ENCODE measurements at places on chromosomes 4 and X.

GRCh38 chr4:118410138-118410537, 57.3 kb upstream of the PRSS12 start:
- DNase-seq = no peak

DNA sequence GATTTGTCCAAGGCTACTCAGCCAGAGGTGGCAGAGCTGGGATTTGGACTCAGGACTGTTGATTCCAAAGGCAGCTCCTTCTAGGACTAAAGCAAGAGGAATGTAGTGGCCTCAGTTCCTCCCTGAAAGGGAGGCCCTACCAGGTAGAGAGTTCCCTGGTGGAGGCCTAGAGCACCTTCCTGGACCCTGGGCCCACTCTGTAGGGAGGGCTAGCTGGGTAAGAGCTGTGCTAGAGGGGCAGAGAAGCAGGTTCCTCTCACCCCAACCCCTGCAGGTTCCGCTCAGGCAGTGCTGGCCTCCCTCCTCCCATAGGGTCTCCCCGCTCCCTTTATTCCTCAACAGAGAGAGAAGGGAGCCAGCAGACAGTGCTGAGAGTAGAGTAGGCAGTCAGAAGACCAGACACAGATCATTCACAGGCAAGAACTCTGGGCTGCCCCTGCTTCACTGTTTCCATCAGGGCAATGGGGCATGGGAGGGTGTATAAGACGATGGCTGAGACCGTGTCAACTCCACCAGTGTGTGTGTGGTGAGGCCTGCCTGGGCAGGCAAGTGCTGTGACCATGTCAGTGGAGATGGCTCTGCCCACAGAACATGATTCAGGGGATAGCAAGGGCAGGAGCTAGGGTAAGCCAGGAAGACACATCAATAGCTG, 12.4 kb upstream of the PJA1 start:
- peak; percentile 60 for DNase-seq

DNA sequence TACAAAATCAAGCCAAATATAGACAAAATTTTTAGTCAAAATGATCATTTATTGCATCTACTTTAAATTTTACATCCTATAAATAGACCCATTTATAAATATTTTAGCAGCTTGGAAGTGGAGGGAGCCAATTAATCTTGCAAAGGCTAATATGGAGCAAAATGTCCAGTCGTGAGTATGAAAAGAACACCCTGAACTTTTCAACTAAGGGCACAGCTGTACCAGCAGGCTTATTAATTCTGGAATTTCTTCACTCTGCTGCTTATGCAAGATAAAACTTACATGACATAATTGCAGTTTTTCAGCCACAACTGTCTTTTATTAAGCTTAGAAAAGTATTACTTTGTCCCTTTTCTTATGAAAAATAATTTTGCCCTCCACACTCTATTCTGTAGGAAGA, 22.9 kb upstream of the USP53 start:
- no peak for DNase-seq

GRCh38 chr4:145066063-145066501, 31.9 kb downstream of the ANAPC10 start:
- no peak for DNase-seq

- no peak for DNase-seq
Measured at GRCh38 chr4:25578432-25578831, 77.2 kb upstream of the SLC34A2 start.

DNA sequence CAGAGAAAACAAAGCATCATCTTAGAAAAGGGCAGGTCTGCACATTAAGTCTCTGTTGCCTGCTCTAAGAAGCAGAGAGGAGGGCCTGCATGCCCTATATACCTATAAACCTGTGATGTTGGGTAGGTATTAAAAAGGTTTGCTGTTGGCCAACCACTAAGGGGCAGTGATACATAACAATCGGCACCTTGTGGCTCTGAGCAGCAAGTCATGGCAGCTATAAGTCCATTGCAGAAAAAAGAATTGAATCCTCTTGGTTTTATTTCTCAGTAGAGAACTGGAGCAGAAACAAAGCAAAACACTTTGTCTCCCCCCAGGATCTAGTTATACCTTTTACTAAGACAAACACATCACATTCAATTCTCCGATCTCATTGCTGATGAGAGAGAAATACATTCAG, 1364.4 kb downstream of the STIM2 start:
- no peak for DNase-seq

GRCh38 chrX:40157228-40158035, 59.7 kb upstream of the BCOR start:
- DNase-seq = no peak

DNA sequence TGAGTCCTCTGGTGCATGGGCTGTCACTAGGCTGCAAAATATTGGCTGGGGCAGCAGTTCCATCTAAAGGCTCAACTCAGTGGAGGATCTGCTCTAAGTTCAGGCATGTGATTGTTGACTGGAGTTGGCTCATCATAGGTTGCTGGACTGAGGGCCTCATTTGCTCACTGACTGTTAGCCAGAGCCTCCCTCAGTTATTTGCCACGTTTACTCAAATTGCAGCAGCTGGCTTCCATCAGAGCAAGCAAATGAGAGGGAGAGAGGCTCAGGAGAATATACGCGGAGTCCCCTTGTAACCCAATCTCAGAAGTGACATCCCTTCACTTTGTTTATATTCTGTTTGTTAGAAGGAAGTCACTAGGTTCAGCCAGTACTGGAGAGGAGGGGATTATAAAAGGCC, 54.1 kb downstream of the BMP3 start:
- no peak for DNase-seq

DNA sequence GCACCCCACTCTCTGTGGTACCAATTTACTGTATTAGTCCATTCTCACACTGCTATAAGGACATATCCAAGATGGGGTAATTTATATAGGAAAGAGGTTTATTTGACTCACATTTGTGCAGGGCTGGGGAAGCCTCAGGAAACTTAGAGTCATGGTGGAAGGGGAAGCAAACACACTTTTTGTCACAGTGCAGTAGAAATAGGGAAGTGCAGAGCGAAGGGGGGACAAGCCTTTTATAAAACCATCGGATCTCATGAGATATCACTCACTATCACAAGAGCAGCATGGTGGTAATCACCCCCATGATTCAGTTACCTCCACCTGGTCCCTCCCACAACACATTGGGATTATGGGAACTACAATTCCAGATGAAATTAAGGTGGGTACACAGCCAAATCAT, 766.9 kb upstream of the PCDH10 start:
- DNase-seq = no peak

DNA sequence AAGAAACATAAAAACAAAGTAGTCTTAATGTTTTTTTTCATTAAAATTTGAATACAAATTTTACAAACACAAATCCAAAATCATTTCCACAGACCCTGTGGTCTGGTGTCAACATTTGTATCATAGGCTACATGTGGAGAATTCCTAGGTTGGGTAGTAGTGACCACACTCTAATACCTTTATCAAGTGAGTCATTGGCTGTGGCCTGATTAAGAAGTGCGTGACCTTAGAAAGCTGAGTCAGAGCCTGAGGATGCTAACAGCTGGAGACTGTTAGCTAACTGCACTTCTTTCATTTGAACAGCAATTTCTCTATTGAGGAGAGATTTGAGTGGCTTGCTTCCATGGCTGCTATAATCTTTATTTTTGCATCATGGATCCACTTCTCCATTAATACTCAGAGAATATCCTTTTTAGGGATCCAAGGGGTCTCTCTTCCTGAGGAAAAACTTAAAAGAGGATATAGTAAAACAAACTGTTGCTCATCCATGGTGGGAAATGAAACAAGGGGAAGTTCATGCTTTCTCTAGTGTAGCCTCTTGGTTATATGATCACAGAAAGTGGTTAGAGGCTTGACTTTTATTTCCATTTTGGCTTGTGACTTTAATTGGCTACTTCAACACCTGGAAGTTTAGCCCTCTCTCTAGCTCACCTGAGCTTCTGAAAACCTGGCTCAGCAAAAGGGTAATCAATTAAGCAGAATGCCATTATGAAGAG, 335.8 kb downstream of the PABPC4L start:
- DNase-seq = no peak

DNA sequence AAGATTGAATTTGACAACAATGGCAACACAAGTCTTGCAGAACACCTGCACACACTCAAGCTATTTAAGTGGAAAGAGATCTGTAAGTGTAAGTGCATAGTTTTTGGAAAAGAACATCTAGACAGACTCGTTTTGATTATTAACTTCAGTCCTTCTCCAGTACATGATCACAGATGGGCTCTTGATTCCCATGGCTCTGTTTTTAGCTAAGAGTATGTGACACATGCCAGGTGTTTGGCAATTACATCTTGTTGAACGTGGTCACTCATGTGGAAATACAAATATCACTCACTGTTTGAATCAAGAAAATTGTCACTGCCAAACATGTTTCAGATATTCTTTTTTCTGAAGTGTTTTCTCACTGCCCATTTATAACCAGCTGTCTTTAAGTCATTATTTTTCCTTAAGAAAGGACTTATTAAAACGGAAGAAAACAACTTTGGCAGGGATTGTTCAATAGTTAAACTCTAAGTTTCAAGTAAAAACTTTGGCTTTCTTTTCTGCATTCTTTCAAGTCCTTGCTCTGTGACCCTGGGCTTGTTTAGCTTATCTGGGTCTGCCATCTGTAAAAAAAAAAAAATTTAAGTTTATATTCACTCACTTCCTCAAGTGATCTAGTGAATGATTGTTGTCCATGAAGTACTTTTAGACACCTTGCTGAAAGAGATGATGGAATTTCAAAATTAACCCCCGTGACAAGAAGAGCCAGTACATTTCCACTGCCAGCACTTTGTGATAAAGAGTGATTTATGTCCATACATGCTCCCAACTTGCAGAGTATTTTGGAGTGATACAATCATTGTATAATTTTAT, 125.4 kb downstream of the ATXN3L start:
- DNase-seq = no peak

- DNase-seq = no peak
Measured at GRCh38 chrX:17987783-17988182, 126.7 kb upstream of the RAI2 start.

DNA sequence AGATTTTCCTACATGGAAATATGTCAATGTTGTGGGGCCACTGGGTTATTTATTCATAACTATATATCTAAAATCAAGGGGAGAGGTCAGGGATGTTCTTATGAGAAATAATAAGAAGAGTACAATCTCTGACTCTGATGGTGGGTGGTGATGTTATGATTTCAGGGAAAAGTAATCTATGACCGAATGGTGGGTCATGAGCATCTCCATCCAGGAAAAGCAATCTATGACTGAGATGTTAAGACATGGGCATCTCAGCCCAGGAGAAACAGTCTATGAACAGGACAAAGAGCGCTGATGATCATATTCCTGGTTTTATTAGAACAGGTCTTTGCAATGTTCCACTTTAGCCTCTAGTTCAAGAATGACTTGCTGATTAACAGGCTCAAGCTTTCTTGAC, 137.1 kb downstream of the ARSF start:
- DNase-seq = no peak

DNA sequence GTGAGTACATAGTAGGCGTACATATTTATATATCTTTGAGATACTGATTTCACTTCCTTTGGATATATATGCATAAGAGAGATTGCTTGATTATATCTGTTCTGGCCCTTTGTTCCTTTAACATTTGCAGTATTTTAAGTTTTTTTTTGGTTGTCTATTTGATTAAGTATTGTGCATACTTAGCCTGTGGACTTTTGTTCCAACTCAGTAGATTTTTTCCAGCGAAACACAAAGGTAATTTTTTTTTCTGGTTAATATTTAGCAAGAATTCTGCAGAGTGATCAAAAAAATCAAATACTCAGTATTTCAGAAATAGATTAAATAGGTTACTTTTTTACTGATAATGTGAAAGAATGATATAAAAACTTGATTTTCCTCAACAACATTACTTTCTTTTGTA, at the start of gene AFM:
Gene AFM (plus strand): TSS at position 388 of the 400 bp plus-strand sequence. CDS start 31 bp downstream, outside the sequence.
- no peak for DNase-seq

GRCh38 chr4:78638337-78639172, 87.0 kb downstream of the ANXA3 start:
- no peak for DNase-seq

DNA sequence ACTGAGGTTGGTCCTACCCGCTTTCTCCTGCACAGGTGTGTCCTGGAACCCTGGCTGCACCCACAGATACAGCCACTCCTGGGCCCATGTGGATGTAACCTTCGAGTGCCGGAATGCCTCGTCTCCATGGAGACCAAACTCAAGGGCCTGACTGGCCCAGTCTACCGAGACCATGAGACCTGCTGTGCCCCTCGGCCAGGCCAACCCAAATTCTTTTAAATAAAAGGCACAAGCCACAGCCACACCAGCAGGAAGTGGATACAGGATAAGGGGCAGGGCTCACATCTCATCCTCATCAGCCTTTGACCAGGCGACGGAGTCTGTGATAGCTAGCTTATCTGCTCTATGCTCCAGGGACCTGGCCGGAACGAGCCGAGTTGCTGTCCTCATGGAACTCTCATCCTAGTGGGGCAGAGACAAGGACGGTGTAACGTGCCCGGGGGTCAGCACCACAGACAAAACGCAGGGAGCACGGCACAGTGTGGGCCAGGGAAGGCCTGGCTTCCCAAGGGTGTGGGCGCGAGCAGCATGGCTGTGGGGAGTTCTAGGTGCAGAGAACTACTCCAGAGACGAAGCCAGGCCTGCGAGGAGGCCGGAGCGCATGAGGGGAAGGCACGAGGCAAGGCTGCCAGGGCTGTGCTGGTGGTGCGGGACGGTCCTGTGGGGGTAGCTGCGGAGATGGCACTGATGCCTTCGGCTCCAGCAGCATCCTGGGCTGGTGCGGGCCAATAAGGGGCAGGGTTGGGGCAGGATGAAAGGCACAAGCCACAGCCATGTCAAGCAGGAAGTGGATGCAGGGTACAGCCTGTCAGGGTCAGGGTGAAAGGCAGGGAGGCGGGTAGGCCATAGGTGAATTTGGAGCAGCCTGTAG, 22.7 kb downstream of the NOP14 start:
- DNase-seq = peak; percentile 83

GRCh38 chr4:24657768-24658617, 73.6 kb upstream of the DHX15 start:
- DNase-seq = no peak
